ENCODE measurements at places on chromosomes 13 and 19.

DNA sequence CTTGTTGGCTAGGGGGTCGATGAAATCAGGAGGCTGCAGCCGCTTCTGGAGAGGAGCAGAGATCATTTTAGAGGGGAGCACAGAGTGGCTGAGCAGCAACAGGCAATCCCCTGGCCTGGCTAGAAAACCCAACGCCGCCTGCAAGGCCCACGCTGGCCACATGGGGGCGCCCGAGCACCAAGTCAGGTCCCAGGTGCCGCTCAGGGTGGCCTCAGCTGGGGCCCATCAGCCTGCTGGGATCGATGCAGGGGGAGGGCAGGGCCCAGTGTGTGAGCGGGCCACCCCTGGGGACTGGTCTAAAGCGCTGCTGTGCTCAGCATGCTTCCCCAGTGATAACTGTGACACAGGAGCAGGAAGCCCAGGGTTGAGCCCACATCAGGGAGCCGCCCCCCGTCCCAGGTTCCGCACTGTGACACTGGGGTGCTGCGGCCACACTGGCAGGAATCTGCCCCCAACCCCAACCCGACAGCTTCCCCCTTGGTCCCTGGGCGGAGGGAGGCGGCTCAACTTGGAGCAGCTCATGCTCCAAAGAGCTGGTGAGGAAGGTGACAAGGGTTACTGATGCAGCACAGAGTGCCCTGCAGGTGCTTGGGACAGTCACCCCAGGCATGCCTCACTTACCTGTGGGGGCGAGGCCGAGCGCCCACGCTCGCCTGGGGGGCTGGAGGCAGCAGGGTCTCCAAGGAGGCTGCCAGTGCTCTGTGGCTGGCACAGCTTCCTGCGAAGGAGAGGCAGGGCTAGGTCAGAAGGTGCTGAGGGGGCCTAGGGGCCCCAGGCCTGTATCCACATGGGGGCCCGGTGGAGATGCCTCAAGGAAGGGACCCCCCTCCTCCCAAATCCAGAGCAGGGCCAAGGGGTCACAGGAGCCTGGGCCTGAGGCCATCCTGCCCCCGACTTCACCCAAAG, 13.3 kb upstream of the ISYNA1 start:
- peak; percentile 89 for DNase-seq

DNA sequence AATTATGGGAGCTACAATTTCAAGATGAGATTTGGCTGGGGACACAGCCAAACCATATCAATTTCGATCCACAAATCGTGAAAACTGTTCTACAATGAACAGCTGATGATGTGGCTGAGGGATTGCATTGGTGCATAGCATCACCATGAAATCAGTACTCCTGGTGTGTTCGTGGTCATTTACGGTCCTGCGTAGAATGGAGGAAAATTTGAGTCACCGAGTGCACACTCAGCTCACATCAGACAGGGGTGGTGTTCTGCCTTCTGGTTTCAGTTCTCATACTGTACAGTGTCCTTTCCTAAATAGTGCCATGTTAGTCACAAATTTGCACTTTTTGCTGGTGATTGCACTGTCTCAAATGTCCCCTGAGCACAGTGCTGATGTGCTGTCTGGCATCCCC, 39.2 kb downstream of the MYH14 start:
- no peak for DNase-seq

- DNase-seq, result no peak
Measured at GRCh38 chr13:53512635-53513034, 484.0 kb downstream of the OLFM4 start.

- DNase-seq, result no peak
Measured at GRCh38 chr19:32489971-32490370, 84.4 kb downstream of the DPY19L3 start.

GRCh38 chr19:38684078-38684861, 36.8 kb downstream of the ACTN4 start:
- DNase-seq, result peak; percentile 36

DNA sequence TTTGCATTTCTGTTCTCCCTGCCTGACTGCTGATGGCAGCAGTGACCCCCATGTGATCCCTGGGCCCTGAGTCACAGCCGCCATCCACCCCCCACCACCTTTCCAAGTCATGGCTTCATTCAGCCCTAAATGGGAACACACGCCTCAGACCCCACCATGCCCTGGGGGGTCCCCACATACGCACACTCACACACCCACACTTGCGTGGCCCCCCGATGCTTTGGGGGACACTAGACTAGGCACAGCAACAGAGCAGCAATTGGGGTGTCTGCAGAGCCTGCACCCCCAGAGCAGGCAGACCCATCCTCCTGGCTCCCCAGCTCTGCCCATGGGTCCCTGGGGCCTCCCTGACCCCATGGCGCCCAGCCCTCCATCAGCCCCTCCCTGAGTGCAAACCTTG, 5.5 kb upstream of the ISYNA1 start:
- DNase-seq, result no peak

All from CD4-positive, alpha-beta T cell treated with Interleukin-15 for 4 hours (primary cell).